ENCODE measurements at places on chromosomes 3 and 15. TPM values are rescaled to one million over a fixed set of nuclear protein-coding genes. Genes with fewer than 3 reads are reported as not detected.

DNA sequence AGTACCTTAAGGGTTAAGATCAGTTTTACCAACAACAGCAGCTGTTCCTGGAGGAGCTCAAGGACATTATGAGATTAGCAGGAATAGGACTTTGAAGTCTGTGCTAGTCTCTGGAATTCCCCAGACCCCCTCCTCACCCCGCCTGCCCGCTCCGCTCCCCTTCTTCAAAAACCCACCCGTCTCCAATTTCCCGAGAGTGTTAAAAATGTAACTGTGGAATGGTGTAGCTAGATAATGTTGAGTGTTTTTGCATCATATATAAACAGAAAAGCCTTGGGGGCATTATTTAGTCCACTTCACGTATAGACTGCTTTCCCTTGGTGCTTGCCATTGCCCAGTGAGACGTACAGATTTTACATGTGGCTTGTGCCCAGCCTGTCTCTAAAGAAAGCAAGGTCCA is 65.0 kb upstream of the SEMA6D start:
- no peak for DNase-seq

DNA sequence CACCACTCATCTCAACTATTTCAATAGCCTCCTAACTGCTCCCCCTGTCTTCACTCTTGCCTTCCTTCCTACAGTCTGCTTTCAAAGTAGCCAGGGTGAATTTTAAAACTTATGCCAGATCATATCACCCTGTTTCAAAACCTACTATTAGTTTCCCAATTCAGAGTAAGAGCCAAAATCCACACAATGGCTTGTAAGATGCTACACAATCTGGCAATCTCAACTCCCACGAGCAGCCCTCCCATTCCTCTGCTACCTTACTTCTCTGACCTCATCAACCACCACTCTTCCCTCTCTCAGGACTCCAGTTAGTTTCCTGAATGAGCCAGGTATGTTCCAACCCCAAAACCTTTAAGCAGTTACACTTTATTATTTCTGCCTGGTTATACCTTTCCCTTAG is 62.5 kb downstream of the VPS13C start:
- no peak for DNase-seq

DNA sequence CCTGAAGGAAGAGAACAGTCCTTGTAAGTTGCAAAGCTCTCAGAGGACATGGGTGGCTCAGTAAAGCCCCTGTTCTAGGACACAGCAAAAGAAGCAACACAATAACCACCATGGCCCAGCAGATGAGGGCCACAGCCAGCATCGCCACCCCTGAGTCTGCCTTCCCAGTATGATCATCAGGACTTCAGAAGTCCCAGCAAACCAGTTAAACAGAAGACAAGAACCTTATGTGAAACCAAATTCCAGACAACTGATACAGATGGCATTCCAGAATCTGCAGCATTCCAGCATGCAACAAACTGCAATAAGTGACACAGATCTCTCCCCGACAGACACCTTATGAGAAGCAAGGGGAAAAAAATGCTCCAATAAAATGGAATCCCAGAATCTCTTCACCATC is 30.4 kb downstream of the SPINK8 start:
- no peak for DNase-seq

Gene GADL1
- 0.09 TPM for total RNA-seq

DNA sequence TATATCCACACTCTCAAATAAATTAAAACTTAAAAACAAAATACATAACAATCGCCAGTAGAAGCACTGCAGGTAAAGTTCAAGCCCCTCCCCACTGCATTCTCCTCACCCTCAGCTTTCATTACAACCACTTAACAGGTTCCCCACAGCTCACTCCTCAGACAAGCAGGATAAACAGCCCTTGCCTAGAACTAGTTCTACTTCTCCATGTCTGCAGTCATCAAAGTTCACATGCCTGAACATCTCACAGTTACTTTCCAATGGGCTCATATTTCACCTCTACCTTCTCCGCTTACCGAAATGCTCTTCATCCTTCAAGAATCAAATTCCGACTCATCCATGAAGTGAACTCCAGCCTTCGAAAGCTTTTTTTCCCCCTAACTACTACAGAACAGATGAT is 4.1 kb downstream of the YEATS2 start:
- DNase-seq, result no peak

DNA sequence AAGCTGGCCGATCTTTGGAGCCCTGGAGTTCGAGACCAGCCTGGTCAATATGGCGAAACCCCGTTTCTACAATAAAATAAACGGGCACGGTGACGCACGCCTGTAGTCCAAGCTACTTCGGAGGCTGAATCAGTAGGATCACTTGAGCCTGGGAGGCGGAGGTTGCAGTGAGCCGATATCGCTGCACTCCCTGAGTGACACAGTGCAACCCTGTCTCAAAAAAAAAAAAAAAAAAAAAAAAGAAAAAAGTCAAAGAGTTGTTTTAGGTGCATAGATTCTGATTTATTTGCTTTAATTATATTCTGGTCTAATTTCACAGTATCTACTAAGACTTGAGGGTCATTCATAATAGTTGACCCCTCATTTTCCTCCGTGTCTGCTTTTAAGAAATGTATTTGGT is 1.7 kb downstream of the ARL13B start:
- no peak for DNase-seq

DNA sequence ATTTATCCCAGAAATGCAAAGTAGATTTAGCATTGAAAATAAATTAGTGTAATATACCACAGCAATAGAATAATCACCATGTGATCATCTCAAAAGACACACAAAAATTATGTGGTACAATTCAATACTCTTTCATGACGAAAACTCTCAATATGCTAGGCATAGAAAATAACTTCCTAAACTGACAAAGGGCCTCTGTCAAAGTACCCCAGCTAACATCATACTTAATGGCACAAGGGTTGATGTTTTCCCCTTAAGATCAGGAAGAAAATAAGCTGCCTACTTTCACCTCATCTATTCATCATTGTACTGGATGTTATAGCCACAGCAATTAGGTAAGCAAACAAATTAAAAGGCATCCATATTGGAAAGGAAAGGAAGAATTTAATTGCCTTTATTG is 22.7 kb upstream of the NIPA2 start:
- DNase-seq, result no peak

- DNase-seq, result peak; percentile 15
Observed at GRCh38 chr3:29718661-29719065, 437.8 kb downstream of the RBMS3 start.

All from astrocyte (in vitro differentiated cells and primary cell).